ENCODE measurements at places on chromosomes 4 and X.

DNA sequence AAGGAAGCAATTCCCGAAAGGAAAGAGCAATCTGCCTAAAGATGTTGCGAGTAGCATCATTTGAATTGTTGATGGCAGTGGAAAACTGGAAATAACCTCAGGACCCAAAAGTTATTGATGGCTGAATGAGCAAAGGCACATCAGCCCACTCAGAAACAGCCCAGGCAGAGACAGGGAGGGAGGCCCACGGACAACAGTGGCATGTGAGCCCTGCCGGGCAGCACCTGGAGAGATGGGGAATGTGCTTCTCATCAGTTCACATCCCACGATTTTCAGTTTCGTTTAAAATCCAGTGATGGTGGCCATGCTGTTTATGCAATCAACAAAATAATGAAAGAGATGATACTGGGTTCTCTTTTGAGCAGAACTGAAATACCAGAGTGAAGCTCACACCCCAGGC is 80.0 kb downstream of the JAKMIP1 start:
- DNase-seq, result no peak

- DNase-seq, result no peak
These were observed 40.5 kb downstream of the USP38 start for GRCh38 chr4:143225167-143225566.

DNA sequence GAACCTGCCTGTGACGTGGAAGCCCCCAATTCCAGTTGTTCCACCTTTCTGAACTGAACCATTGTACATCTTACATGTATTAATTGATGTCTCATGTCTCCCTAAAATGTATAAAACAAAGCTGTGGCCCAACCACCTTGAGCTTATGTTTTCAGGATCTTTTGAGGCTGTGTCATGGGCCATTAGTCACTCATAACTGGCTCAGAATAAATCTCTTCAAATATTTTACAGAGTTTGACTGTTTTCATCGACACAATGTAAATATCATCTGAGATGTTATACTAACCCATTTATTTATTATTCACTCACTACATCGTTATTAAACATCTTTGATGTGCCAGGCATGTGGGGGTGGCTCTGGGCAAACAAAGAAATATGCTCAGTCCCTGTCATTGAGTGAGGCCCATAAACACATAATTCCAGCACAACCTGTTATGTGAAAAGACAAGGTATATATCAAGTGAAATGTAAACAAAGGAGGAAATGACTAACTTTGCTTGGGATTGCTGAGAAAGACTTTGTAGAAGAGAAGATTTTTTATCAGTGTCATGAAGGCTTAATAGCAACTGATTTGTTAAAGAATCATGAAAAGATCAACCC is 34.5 kb upstream of the PPM1K start:
- DNase-seq, result no peak

DNA sequence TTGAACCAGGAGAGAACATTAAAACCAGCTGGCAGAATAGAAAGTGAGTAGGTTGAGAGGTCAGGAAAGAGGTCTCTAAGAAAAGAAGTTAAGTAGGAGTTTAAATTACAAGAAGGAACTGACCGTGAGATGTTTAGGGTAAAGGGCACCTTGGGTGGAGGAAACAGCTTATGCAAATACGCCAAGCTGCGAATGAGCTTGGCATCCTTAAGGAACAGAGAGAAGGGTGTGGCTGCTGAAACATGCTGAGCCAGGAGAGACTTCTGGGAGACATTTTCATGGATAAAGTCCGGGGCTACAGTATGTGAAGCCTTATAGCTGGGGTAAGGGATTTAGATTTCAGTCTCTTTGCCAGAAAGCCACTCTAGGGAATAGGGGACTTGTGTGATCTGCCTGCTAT is 249.1 kb downstream of the KCNIP4 start:
- no peak for DNase-seq

GRCh38 chr4:175470131-175470530 is 341.9 kb downstream of the GPM6A start:
- no peak for DNase-seq

GRCh38 chr4:185890196-185890595 is 78.2 kb upstream of the SORBS2 start:
- DNase-seq, result no peak

DNA sequence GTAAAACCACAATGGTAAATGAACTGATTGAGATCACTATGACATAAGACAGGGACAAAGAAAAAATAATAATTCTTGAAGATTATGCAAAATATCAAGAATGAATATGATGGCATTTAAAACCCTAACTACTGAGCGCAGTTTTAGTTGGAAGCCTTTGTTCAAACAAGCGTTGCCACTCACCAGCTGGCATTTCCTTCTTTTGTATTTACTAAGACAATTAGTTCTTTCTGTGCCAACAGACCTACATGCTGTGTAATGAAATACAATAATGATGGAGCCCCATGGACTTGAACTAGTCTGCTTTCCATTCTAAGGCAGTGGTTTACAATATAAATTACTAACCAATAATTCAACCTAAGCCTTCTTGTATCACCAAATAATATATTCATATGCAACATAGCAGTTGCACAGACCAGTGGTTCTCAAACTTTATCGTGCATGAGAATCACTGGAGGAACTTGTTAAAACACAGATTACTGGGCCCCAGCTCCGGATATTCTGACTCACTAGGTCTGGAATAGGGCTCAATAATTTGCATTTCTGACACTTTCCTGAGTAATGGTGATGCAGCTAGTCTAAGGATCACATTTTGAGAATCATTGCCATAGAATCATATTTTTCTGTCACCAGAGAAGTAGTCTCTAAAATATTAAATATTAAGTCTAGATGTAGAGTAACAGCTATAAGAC is 196.4 kb upstream of the MAGEB18 start:
- DNase-seq, result no peak

DNA sequence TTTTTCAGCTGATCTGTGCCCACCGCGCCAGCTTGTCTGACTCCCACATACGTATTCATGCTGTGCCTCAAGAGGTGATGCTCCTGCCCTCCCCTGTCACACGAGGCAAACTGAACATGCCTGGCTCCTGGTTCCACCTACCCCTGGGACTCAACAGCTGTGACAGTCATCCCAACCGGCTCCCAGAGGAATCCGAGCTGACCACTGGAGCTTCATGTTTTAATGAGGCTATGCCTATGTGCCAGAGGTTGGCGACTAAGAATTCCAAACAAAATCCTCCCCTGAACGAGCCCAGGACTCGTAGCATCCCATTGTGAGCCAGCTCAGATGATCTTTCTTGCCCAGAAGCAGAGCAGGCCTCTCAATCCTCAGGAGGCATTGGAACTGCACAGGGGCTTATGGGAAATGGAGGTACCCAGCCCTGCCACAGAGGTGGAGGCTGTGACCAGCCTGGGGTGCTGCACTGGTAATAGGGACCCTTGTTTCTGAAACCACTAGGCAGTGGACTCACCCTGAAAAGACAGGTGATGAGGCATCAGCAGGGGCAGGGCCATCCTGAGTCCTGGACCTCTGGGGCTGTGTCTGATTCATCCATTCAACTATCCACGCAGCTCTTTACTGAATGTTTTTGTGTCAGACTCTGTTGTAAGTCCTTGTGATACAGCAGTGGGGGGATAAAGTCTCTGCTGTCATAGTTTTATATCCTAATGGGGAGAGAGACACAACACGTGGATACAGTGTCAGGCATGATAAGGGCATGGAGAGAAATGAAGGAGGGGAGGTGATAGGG is 325.0 kb downstream of the EVC2 start:
- no peak for DNase-seq

- no peak for DNase-seq
These were observed 63.7 kb downstream of the FHIP1A start for GRCh38 chr4:151472711-151473110.

GRCh38 chr4:114866901-114867670 is 246.3 kb downstream of the NDST4 start:
- no peak for DNase-seq

GRCh38 chr4:147054228-147054872 is 108.7 kb upstream of the TTC29 start:
- no peak for DNase-seq

GRCh38 chrX:100478714-100479306 is 68.7 kb upstream of the PCDH19 start:
- DNase-seq, result no peak

DNA sequence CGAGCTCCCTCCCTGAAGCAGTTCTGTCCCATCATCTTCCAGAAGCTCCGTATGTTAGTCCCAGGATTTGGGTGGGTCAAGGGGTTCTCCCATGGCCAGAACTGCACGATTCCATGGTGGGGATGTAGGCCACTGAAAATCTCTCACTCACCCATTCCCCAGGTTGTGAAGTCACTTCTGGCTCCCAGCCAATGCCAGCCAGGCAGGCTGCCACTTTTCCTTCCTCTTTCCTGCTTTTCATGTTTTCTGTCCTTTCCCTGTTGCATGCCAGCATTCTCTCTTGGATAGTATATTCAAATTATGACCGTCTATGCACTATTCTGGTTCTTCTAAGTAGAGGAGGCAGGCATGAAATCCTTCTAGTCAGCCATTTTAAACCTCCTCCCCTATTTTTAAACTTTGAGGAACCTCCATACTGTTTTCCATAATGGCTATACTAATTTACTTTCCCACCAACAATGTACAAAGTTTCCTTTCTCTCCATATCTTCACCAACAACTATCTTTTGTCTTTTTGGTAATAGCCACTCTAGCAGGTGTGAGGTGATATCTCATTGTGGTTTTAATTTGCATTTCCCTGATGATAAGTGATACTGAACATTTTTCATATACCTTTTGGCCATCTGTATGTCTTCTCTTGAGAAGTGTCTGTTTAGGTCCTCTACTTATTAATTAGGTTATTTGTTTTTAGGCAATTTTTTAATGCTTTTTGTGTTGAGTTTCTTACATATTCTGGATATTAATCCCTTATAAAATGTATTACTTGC is 182.1 kb upstream of the TET2 start:
- no peak for DNase-seq

- no peak for DNase-seq
These were observed 1962.4 kb upstream of the TENM3 start for GRCh38 chr4:180280726-180281297.

- DNase-seq, result no peak
These were observed 48.1 kb upstream of the PLK4 start for GRCh38 chr4:127832585-127832984.

GRCh38 chr4:24984602-24985532 is 45.9 kb downstream of the LGI2 start:
- DNase-seq, result no peak

- peak; percentile 24 for DNase-seq
These were observed 58.8 kb upstream of the FTHL17 start for GRCh38 chrX:31130457-31131220.

- DNase-seq, result no peak
These were observed 40.8 kb downstream of the LRBA start for GRCh38 chr4:150974252-150974640.

DNA sequence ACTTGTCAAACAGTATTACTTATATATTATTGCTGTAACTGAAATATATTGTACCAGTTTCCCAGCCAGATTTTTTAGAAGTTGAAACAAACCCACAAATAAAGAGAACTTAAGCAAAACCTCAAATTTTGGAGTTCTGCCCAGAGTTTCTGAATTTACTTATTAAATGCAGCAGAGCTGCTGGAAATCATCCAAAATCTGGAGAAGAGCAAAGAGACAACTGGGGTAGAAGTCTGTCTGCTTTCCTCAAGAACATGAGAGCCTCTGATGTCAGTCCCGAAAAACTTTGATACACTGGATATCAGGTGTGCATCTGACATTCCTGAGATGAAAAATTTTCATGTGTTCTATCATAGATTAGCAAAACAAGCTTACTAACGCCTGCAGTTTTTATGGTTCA is 325.9 kb downstream of the NR3C2 start:
- peak; percentile 48 for DNase-seq

DNA sequence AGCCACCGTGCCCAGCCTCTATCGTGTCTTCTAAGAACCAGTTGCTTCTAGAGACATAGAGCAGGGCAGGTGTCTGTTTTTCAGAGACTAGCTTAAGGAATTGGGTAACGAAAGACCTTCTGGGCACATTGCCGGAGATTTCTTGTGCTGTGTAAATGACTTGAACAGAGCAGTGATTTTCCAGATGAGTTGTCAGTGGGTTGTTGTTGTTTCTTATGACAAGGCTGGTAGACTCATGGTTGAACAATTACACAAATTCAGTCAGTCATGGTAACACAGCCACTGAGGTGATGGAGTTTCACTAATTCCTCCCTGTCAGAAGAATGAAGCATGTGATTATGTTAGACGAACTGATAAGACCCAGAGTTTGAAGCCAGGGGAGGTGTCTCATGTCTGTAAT is 20.5 kb upstream of the DDX3X start:
- no peak for DNase-seq

DNA sequence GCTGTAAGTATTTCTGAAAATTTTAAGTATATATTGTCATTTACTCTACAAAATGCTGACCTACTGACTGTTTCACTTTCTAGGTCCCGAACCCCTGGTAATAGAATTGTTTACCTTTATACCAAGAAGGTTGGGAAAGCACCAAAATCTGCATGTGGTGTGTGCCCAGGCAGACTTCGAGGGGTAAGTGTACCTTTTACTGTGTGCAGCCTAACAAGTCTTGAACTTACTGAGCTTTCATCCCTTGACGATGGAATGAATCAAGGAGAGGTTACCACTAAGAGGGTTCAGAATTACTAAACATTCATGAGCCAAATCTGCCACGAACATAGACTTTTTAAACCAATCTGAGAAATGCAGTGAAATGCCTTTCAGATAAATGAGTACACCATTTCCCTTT is 1.6 kb downstream of the RPL34 start:
- no peak for DNase-seq

DNA sequence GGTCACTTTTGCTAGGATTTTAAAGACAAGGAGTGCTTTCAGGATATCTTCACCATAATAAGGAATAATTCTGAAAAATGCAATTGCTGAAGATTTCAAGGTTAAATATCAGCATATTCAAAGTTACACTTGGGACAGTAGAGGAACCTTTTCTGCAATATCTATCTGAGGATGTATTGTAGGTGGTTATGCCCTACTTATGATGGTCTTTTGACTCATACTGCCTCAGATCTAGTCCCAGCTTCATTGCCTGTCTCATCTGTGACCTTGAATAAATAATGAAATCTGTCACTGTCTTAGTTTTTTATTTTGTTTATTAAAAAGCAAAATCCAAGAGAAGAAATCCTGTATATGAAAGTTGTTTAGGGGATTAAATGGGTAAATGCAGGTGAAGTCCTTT is 2.9 kb downstream of the BANK1 start:
- DNase-seq, result no peak

GRCh38 chr4:142095886-142096605 is 459.7 kb downstream of the IL15 start:
- peak; percentile 83 for DNase-seq
